ENCODE measurements at places on chromosomes 16 and 17. TPM values are rescaled to one million over a fixed set of nuclear protein-coding genes. Genes with fewer than 3 reads are reported as not detected.

DNA sequence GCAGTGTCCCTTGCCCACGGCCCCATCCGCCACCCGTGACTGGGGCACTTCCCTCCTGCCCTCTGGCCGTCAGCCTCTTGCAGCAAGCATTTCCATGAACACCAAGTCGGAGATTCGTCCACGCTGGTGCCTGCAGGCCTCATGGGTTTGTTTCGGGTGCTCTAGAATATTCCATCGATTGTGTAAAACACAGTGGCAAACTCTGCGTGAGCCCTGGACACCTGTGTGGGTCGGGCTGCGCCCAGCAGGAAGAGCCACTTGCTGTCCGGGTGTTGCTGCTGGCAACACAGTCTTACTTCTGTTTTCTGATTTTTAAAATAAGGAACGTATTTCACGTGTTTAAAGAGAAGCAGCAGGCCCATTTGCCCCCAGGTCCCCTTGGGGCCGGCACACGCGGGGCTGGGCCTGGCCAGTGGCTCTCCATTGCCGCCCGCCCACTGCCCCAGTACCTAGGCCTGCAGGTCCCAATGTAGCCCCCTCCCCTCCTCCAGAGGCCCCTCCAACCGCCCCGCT is 10.0 kb downstream of the CYBC1 start:
- DNase-seq, result no peak

DNA sequence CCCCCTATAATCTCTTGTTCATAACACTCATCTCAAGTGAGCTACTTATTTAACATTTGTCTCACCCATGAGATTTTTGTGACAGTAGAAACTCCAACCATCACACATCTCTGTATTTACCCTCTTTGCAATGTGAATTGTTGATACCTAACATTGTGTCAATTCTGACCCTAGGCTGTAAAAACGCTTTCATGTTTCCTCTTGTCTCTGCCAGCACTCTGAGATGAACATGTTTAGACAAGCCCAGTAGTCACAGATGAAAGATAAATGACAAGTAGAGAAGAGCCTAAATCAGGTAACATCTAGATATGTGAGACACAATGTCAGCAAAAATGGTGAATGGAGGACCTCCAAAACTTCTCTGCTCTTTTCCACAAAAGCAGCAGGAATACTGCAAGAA is 1254.5 kb upstream of the GOT2 start:
- no peak for DNase-seq

GRCh38 chr16:53115047-53115446 is 60.3 kb downstream of the CHD9 start:
- DNase-seq, result no peak

SLC13A5 gene
- not detected for total RNA-seq

TRPV3 gene
- total RNA-seq, result 1.0 TPM

All from Right ventricle myocardium superior (tissue), 1 donor.